Left ventricle myocardium inferior (tissue), 1 donor: ENCODE measurements at places on chromosomes 3 and 15.

- no peak for DNase-seq
Measured at GRCh38 chr15:92123962-92124656, 269.6 kb upstream of the ST8SIA2 start.

DNA sequence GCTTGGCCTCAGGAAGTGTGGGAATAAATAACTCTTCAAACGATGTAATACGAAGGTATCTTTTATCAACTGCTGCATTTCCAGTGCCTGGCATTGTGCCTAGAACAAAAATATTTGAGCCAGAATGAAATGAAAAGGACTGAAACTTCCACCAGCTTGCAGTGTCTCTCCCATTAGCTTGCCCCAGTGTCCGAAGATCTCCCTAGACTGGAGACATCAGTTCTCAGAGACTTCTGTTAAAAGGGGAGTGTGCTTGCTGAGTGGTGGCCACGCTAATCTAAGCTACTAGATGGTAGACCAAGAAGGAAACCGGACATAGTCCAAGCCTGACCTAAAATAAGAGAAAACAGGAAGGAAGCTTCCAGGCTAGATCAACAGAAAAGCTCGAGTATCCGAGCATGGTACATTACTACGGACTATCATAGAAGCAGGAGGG, 28.6 kb downstream of the KCNAB1 start:
- no peak for DNase-seq

GRCh38 chr3:150264561-150265279, 143.4 kb upstream of the TSC22D2 start:
- no peak for DNase-seq

DNA sequence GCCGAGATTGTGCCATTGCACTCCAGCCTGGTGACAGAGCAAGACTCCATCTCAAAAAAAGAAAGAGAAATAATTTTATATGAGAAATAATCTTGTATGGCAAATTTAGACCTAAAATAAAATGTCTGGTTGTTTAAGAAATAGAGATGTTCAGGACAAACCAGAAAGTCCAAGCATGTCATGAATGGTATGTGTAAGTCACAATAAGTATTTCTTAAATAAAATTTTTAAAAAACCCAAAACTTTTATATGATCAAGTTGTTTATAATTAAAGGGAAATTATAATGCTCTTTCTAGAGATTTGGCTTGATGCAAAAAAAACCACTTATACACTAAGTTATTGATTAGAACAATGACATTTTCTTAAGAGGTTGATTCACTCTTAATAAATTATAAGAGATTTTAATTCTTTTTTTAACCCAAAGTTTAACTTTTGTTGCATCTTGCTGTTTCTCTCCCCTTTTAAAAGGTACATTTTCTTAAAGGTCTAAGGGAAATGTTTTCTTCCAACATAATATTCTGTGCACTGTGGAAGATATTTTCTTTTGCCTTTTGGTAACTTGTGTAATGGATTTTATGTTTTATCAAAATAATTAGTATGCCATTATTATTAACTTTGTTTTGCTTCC, 105.7 kb downstream of the RTP4 start:
- DNase-seq, result no peak

DNA sequence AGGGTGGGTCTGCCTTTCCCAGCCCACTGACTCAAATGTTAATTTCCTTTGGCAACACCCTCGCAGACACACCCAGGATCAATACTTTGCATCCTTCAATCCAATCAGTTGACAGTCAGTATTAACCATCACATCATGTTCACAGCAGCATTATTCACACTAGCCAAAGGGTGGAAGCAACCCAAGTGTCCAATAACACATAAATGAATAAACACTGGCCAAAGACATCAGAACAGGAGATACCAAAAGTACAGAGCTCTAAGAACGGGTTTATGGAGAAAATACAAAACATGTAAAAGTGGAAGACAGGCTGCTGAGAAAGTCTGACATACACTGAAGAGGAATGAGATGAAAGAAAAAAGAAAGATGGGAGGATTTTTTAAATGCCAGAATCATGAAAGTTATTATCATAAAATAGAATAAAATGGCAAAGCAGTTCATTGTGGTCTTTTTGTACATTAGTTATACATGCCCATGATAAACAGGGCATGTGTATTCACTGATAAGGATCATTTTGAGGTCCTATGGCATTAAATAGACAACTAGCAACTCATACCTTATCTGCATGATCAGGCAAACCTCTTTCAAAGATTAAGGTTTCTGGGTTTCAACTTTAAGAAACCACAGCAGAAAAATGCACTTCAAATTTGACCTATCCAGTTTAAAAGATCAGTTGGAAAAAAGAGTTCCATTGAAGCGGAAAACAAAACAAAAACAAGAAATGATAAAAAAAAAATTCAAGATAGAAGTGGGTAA, 22.9 kb downstream of the DNAAF4 start:
- DNase-seq, result no peak

DNA sequence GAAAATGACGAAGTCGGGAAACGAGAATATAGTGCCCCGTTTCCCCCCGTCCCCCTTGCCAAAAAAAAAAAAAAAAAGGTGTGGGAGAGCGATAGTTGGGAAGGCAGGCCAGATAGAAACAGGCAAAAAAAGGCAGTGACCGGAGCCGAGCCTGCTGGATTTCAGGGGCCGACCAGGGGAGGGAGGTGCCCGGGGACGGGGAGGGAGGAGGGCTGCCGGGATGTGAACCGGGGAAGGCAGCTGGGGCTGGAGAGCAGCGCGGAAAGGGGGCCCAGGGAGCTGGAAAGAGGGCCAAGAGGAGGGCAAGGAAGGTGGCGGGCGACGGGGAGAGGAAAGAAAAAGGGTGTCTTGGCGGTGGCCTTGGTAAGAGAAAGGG, 837 bp downstream of the LRRN1 start:
- DNase-seq, result no peak

GRCh38 chr3:5657106-5657505, 469.6 kb downstream of the EDEM1 start:
- DNase-seq, result no peak

GRCh38 chr3:40588406-40588805, 63.6 kb downstream of the ZNF621 start:
- DNase-seq, result no peak

DNA sequence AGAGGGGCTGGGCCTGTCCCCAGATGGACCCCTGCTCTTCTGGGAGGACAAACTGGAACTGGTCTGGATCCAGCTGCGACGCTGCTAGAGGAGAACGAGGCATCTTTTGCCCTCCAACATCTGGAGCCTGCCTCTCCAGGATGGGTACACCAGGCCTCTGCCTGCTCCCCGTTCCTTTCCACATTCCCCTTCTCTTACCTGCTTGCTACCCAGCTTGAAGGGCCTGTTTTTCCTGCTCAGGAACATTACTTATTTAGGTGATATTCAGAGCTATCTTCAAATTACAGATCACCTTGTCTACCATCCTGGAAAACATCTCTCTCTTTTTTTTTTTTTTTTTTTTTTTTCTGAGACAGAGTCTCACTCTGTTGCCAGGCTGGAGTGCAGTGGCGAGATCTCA, 64.0 kb downstream of the CHRD start:
- no peak for DNase-seq

DNA sequence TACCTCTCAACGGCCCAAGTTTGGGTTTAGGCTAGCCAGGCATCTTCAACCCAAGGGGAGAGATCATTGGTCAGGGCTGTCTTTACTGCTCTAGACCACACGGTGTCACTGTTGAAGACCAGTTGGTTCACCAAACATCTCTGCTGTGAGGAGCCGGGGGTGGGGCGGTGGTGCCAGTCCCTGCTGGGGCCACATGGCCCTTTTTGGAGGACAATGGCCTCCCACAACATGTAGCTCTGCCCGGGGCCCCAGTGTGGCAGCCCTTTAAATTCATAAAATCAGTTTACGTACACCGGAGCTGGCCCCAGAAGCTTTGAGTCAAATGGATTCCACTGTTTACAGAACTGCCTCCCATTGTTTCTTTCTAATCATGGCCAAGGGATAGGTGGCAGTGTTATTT, 19.1 kb upstream of the TM4SF18 start:
- DNase-seq, result peak; percentile 36

- DNase-seq, result no peak
Measured at GRCh38 chr3:59127071-59127470, 77.2 kb upstream of the CFAP20DC start.

DNA sequence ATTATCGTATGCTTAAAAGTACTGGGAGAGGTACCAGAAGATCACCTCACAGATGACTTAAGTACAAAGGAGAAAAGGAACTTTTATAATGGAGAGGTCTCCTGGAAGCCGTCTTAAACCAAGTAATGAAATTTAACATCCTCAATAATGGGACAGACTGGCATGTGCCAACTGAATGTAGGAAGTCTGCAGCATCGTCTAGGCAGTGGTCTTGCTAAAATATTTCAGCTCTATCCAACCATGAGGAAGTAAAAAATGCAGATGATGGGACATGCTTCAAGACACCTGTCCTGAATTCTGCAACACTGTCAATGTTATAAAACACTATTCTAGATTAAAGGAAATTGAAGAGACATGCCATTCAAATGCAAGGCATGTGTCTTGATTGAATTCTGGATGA, 458.8 kb upstream of the TPRG1 start:
- DNase-seq, result no peak

GRCh38 chr3:27244374-27244773, 124.8 kb downstream of the NEK10 start:
- no peak for DNase-seq

- no peak for DNase-seq
Measured at GRCh38 chr3:143071776-143072175, 47.8 kb upstream of the CHST2 start.

DNA sequence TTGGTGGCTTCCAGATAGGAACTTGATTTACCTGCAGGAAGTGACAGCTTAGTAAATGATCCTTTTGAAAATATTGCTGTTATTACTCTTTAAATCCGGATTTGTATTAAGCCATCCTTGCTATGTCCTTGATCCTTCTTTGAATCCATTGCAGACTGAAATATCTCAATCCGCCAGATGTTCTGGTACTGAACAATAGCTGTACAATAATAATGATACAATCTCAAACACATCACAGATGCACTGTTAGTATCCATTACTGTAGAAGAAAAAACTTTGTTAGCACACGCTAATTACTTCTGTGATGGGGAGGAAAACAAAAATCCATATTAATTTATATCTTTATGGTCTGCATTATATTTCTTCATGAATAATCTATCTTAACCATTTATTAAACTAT, 202.3 kb downstream of the CNTN4 start:
- DNase-seq, result no peak

- no peak for DNase-seq
Measured at GRCh38 chr15:83947156-83947555, 288.4 kb upstream of the GOLGA6L4 start.

GRCh38 chr3:98565237-98565643, 28.2 kb downstream of the CPOX start:
- no peak for DNase-seq

DNA sequence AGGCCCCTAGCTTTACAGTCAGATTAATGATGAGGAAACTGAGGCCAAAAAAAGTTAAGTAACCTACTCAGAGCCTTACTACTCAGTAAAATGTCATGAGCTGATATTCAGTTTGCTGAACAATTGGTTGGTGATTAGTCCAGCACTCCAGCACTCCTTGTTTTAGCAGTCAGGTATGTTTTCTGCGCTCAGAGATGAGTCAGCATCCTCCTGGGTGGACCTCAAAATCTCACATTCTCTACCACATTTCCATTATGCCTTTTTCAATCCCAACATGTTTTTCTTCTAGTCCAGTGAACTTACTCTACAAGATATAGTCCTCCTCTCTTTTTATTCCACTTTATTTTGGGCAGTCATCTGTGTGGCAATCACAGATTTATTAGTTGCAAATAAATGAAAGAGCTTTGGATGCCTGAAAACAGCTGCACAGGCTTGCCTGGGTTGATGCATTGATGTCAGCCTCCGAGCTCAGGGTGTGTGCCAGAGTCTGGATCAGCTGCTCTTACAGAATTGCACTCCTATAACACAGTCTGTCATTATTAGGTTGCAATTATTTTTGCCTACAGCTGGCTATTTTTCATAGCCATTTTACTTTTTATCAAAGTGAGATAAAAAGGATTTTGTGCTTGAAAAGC, 133.2 kb downstream of the ARPP21 start:
- DNase-seq, result no peak

DNA sequence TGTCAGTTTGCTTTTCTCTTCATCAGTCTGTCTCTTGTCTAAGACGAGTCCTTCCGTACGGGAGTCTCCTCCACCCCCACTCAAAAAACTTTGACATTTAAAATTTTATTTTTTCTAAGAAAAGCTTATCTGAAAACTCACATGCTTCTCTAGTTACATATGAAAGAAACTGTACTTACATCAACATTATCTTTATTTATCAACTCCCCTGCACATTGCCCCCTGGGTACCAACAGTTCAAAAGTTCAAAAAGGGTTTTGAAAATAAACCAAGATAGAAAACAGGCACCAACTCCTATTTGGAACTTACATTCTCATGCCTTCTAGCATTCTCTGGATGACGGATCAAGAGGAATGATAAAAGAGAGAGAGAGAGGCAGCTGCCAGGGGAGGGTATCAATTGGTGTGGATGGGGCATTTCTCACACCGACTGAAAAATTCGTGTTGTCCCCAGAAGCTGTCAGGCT, 182.5 kb downstream of the FOXP1 start:
- DNase-seq, result no peak

- DNase-seq, result no peak
Measured at GRCh38 chr3:43036621-43037423, 57.7 kb downstream of the GASK1A start.

DNA sequence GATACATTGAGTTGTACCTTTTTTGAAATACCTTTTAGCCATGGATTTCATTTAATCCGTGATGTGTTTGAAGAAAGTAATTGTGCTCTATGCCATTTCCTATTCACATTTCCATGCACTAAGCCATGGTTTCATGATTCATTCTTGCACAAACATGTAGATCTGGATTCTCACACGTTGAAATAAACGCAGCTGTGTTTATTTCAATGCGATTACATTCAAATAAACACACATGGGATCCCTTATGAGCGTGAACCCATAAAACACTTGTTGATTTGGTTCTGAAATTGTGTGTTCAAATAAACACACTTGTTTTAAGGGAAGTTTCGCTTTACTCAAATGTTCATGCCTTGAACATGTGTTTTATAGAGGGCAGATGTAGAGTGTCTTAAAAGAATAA, 39.2 kb downstream of the BBX start:
- DNase-seq, result no peak

DNA sequence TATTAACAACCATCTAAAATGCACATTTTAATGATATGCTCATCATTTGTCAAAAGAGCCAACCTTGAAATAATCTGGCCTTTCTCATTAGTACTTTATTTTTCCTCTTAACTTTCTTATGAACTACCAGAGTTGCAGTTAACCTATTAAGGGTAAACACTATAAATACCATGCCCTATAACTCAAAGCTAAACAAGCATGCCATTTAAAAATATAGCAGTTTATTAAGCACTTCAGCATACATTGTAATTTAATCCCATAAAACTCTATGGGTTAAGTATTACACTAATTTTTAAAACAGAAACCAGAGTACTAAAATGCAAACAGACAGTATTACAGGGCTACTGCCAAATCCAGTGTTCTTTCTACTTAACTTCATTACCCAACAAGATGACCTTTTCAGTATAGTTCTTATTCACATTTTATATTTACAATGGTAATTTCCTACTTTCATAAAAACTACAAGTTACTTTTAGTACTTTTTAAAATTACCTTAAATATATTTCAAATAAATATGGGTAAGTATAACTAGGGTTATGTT, 11.8 kb downstream of the NPTN start:
- DNase-seq, result no peak

- DNase-seq, result no peak
Measured at GRCh38 chr3:123712077-123712860, 127.4 kb upstream of the HACD2 start.

GRCh38 chr3:176359211-176359610, 838.1 kb downstream of the TBL1XR1 start:
- DNase-seq, result no peak

- DNase-seq, result no peak
Measured at GRCh38 chr3:126923423-126923822, 59.5 kb upstream of the PLXNA1 start.
